ENCODE measurements at places on chromosomes 6 and 20.

DNA sequence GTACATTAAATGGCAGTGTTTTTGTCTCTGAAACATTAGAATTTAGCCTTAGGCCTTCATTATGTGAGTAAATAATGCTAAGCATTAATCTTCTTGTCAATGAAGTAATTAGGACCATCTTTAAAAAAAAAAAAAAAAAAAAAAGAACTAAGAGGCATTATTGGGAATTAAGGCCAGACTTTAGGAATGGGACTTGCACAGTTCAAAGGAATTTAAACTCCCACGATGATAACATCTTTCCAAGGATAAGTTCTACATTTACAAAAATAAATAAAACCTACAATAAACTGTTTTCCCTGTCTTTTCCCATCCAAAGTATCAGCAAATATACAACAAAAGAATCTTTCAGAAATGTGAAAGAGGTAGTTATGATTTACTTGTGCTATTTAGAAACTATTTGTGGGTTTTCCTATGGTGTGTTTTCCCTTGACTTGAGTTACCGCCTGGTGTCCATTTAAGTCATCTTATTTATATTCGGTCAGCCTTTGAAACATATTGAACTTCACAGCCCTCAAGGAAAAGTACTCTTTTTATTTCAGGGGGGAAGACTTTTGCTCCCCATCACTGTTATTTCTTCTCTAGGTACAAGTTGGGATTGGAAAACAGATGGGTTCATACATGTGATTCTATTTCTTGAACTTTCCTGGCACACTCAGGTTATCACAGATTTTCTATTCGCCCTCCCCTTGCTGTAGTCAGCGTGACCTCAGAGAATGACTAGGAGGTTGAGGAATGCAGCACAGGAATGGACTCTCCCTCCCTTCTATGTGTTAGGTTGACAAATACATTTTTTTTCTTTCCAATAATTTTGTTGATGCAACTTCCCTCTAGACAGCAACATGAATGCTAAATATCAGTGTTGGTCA, 13.6 kb downstream of the STMND1 start:
- DNase-seq: no peak

DNA sequence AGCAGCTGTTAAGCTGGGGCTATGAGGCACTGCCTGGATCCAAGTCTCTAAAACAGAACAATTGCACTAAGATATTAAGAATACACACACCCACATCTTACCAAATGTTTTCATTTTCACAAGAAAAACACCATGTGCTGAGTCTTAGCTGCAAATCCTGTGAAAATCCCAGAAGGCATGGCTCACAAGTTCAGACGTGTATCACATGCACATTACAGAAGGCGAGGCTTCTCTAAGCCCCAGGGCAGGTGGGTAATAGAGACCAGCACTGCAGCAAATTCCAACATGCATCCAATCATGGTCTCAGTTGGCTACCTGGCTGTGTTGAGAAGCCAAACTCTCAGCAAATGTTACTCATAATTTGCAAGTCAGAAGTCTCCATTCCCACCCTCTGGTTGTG, 16.2 kb upstream of the CST3 start:
- no peak for DNase-seq

GRCh38 chr6:169858293-169858934, 107.0 kb downstream of the ERMARD start:
- DNase-seq: no peak

DNA sequence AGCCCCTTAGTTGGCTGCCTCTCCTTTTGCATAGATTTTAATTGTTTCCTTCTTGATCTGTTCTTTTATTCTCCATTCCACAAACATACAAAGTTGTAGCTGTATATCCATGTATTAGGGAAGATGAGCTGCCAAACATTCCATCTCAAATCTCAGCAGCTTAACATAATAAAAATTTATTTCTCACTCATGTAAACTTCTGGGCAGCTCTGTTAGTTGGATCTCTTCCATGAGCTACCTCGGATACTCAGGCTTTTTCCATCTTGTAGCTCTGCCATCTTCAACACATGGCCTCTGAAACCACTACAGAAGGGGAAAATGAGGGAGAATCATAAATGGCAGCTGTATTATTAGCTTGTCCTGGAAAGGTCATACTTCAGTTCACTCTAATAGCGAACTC, 149.4 kb upstream of the BMP2 start:
- DNase-seq: no peak

DNA sequence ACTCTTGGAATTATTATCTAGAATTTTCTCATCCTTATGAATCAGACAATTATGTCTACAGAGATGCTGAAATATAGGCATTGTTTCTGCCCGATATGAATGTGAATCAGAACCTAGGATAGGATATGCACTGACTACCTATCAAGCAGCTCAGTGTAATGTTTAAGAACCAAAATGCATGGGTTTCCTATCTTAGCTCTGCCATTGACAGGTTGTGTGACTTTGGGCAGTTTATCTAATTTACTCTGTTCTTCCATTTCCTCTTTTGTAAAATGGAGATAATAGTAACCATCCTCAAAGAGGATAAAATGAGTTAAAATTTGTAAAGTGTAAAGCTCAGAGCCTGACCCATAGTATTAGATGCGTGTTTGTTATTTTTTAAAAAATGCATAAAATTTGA, 10.2 kb upstream of the AIG1 start:
- no peak for DNase-seq

DNA sequence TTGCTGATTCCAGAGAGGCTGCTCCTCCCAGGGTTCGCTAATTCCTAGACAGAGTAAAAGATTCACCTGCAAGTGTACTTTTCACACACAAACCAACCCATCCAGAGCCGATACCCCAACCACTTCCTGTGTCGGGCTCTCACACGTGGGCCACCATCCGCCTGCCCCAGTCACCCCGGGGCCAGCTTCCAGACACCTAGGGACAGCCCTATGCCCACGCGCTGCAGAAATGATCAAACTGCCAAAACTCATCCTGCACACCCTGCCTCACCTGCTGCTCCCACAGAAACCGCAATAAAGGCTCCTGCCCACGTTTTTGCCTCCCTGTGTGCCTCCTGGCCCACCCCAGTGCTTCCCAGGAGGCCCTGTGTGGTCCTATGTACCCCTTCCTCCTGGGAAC, 59.5 kb downstream of the PSMG4 start:
- no peak for DNase-seq

DNA sequence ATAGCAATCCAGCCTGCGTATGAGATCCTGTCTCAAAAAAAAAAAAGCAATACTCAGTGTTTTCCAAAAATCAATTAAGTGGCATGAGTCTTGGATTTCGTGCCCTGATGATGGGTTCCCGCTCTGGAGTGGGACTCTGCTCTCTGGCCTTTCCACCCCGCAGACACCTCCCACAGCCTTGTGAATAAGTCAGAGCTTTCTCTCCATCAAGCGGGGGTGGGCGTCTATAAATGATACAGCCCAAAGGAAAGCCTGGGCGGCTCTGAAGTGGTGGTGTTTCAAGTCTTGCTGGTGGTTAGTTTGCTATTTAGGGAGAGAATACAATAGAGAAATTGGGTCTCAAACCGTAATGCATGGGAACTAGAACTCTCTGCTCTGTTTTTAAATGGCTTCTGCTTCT, 52.5 kb upstream of the TAGAP start:
- DNase-seq: no peak

DNA sequence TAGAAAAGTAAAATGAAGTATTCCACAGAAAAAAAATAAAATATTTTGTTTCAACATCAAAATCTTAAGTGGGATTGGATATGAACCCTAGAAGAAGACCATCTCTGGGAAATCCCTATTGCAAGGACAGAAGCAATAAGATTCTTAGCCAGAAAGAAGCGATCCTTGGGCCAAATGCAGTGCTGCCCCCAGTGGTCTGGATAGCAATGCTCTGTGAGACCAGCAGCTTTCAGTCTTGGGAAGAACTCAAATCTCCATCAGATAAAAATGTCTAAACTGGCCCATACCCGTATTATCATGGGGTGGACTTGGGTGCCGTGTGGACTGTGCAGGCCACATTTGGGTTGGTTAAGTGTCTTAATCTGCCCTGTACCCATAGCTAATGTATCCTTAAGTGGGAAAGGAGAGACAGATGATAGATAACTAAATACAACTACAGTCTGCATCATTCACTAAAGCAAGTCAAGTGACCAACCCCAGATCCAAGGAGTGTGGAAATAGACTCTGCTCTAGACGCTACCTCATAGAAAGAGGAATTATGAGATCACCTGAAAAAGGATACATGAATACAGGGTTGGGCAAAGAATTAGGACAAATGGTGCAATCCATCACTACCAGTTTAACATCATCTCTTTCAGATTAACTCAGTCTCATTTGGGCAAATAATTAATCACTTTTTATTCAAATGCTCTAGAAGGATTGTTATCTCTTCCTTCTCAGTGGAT, 38.9 kb upstream of the SNAP25 start:
- DNase-seq: no peak

DNA sequence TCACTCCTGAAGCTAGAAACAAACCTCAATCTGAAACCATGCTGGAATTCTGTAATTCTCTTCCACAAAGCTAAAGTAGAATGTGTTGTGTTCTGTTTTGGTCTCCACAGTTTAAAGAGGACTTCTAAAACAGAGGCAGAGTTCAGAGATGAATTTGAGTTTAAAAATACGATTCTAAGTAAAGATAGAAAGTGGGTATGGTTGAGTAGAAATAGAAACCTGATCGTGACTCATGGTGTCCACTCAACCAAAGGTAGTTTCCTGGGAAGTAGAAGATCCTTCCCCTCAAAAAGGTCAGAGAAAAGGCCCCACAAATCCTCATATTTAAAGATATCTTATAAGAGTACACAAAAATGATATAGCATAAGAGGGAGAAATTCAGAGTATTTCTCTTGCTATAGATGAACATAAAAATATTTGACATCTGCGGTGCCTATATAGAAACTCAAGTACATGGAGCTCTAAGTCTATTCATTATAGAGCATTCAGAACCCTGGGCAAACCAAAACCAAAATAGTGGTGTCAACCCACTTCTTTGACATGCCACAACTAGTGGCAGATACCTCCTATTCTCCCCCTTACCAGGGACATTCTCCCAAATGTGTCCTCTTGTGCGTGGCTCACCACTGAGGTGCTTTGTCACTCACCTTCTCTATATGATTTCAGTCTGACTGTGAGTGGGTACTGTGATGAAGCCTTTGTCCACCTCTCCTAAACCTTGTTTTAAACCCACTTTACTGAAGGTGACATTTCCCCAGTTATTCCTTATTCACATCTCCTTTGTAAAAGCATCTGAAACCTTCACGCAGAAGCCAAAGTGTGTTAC, 84.5 kb downstream of the PLCB1 start:
- DNase-seq: no peak

DNA sequence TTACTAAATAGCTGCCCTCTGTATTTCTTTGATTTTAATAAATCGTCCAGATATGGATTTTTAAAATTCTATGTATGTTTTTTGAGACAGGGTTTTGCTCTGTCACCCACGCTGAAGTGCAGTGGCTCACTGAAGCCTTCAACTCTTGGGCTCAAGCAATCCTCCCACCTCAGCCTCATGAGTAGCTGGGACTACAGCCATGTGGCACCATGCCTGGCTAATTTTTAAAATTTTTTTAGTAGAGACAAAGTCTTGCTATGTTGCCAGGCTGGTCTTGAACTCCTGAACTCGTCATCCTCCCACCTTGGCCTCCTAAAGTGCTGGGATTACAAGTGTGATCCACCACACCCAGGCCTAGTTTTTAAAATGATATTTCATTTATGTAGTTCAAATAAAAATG, 47.4 kb upstream of the DDR1 start:
- no peak for DNase-seq
